ENCODE measurements at places on chromosomes 2 and 18.

DNA sequence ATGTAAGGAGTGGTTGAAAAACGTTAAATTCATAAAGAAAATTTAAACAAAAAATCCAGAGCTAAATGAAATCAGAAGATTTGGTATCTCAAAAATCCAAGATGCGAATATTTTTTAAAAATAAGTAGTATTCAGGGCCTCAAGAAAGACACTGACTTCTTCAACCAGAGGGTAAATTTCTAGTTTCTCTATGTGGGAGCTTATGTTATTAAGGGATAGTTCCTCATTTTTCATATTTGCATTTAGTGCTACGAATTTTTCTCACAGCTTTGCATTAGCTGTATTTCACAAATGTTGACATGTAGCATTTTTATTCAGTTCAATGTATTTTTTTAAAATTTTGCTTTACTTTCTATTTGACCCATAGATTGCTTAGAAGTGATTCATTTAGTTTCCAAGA lies 454.7 kb downstream of the CBLN2 start:
- no peak for DNase-seq

GRCh38 chr2:29504746-29505145 lies 389.5 kb downstream of the CLIP4 start:
- no peak for DNase-seq

- DNase-seq: no peak
These were observed 30.7 kb upstream of the LGALSL start for GRCh38 chr2:64423303-64423702.

DNA sequence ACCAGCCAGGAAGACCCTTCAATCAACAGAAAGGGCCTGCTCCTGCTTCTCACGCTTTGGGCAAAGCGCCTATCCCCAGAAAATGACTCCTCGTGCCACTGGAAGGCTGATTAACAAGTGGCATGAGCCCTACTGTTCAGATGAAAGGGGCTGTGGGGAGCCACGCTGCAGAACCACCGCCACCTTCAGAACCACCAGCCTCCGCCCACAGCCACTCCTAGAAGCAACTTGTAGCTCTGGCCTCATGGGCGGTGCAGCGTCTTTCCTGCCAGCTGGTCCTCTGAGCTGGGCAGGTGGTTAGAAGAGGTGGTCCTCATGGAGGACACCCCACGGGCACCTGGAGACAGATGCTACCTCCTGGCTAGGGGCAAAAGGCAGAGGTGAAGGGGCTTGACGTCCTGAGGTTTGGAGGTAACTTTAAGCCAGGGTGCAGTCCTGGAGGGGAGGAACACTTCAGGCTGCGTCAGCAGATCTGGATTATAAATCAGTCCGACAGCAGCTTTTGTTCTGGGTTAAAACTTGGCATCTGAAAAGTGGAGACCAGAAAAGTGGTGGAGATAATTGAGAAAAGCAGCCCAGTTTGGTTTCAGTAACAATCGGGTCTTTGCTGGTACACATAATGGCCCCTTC lies 861 bp upstream of the SEMA4C start:
- DNase-seq: peak; percentile 83

- no peak for DNase-seq
These were observed 435.3 kb downstream of the TGIF1 start for GRCh38 chr18:3885209-3885792.

DNA sequence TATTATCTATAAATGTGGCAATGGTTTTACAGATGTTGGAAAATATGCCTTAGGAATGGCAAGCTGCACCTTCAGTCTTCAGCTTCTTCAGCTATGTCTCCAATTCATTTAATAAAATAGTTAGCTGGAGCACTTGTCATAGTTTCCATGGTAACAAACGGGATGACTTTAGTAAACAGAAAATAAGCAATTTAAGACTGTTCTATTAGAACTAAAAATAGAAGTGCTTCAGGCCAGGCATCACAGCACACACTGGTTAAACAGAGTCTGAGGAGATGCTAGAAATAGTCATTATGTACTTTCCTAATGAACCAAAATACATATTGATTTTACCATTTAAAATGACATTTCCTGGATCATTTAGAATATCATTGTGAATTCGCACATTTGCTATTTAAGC lies 195.0 kb downstream of the GCA start:
- no peak for DNase-seq

DNA sequence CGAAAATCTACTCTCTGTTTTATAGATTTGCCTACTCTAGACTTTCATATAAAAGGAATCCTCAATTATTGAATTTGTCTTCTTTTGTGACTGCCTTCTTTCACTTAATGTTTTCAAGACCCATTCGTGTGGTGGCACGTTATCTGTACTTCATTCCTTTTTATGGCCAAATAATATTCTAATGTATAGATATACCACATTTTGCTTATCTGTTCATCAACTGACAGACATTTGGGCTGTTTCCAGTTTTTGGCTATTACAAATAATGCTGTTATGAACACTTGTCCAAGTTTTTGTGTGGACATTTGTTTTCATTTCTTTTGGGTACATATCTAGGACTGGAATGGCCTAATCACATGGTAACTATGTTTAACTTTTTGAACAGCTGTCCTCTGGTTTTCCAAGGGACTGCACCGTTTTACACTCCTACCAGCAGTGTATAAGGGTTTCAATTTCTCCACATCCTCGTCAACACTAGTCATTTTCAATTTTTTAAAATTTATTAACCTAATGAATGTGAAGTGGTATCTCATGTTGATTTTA lies 9.3 kb upstream of the NPAS2 start:
- no peak for DNase-seq
